ENCODE measurements at places on chromosomes 5 and 9.

GRCh38 chr5:78661691-78662090 lies 13.1 kb upstream of the LHFPL2 start:
- DNase-seq = no peak

DNA sequence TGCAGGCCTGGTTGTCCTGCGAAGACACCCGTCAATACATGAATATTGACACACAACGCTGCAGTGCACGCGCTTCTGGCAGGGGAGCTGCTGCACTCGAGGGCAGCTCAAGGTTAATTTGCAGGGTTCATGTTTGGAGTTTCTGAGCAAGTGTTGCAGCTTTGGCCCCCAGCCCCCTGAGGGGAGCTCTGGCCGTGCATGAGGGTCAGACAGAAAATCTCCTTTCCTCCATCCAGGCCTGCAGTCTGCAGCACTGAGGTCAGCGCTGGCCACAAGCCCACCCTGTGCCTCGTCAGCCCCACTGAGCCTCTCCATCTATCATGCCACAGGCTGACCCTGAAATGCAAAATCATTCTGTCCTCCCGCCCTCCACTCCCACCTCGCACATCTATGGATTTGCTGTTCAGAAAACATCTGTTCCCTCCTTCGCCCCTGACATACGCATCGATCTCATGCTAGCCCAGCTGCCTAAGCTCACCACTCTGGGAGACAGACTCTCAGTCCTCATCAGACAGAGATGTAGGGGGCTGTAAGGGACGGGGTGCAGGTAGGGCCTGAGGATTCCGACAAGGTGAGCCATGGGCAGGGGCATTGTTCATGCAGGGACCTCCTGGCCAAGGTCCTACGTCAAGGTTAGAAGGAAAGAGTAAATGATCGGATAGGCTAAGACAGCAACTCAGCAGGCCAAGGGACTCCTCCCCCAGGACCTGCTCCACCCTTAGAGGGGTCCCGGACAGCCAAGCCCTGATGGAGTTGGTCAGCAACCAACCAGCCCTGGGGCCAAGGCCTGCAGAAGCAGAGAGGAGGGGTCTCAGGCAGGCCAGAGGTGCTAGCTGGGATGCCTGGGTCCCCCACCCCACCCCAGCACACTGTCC lies 125.1 kb downstream of the KCNIP1 start:
- DNase-seq = no peak

DNA sequence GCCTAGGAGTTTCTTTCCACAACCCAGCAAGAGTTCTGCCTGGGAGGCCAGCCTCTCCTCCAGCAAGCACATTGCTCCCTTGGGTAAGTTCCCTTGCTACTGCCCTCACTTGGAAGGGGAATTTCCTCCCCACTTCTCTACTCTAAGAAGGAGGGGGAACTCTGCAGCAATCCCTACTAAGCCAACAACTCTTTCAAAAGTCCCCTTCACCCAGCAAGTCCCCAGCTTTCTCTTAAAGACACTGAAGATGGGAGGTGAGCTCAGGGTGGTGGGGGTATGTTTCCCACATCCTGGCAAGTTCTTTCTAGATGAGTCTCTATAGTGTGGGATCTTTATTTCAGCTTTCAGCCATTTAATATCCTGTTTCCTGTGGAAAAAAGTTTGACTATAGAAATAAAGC lies 49.0 kb downstream of the PDE8B start:
- DNase-seq = no peak

- DNase-seq = no peak
These were observed 71.6 kb upstream of the RNU6ATAC start for GRCh38 chr9:134236001-134236421.

- no peak for DNase-seq
These were observed 10.4 kb downstream of the LRRC8A start for GRCh38 chr9:128892221-128892921.

- DNase-seq = no peak
These were observed 133.2 kb downstream of the CFAP90 start for GRCh38 chr5:7717691-7718090.

DNA sequence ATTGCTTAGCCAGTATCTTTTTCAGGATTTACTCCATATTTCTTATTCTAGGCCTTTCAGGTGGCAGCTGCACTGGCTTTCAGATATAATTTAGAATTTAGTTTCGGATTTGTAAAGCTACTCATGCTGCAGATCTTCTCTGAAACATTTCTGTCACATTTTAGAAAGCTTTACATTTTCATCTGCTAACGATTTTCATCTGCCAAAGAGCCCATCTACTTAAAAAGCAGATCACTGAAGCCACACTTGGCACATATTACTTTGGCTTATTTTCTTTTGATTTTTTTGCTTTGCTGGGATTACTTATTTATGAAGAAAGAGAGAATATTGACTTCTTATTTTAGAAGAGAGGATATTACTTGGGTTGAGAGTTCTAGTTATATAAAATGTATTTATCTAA lies 98.2 kb downstream of the GHR start:
- DNase-seq = no peak

GRCh38 chr5:9122528-9122927 lies 423.3 kb downstream of the SEMA5A start:
- no peak for DNase-seq

DNA sequence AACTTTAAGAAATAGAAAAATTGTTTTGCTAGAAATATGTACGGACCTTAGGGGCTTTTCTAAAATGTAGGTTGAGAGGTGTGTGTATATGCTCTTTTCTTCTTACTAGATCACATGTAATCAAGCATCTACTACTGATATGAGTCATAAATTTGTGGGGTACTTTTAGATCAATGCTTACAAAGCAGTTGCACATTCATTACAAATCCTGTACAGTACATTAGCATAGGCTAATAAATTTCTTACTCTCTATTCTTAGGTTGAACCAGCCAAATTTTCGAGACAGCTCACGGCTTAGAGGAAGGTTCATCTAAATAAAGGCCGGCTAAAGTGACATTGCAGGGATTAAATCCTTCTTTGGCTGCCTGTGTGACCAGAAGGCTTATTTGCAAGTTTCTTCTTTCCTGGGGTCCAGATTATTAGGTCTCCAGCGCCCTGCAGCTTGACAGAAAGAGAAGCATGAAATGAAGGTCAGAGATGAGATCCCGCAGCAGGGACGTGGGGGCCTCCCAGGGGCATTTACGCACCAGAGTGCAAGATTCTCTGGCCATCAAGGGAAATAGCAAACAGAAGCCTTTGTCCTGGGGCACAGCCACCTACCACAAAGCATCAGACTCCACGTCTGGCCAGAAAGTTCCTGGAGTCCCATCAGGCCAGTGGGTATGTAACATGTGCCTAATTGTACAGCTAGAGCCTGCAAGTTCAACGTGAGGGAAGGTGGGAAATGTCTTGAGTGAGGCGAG lies 53.0 kb downstream of the NIM1K start:
- no peak for DNase-seq

DNA sequence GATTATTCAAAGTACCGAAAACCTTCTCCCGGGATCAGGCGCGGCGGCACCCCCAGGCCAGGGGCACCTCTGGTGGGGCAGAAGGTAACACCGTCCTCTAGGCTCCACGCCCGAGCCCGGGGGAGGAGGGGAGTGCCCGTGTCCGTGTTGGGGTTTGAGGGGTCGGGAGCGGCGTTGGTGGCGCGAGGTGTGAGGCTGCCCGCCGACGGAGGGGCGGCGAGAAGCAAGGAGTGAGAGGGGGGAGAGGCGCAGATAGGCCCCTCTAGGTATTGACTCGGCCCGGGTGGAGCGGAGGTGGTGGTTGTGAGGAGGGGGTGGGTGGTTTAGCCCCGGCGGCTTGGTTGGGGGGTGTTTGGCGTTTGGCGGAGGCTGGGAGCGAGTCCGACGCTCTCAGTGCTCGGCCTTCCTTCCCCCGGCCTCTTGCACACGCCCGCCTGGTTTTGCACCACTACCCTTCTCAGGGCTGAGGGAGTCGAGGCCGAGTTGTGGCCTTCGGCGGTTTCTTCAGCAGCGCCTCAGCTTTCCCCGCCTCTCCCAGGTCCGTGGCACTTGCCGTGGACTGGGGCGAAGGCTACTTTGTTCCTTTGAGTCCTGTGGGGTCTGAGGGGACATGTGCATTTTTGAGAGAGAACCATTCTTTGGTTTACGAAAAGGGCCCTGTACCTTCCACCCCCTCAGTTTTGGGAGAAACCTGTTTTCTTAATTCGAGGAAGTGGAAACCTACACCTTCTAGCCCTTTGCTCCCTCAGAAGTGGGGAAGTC lies 450 bp downstream of the GPBP1 start:
- peak; percentile 73 for DNase-seq

DNA sequence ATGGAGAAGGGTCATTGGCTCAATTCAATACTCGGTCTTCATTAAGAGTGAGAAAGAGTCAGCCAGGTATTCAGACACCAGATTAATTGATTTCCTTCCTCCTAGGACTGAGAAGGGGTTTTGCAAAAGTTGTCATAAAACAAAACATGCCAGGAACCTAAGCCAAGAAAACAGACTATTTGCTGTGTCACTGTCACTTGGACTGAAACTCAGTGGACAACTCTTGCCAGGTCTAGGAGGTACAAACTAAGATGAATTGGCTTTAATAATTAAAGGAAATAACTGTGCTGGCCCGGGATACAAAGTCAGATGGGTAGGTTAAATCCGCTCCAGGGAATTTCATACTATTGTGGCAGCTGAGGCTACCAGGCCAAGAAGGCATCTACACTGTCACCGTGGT lies 71.1 kb upstream of the TBC1D9B start:
- DNase-seq = no peak

DNA sequence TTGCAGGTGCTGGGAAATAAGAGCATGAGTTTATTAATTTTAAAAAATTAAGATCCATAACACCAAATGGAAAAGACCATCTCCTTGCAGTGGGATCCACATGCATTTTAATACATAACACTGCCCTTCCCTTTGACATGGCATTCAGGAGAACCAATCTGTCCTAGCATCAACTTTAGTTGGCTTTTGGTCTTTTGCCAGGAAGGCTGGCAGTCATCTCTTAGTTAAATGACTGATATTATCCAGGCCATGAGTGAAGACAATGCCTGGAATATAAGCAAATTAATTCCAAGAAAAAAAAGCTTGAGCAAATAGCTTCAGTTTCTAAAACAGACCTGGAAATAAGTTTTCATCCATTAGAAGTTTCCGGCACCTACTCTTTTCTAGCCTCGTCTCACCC lies 55.1 kb upstream of the OTULINL start:
- no peak for DNase-seq

- DNase-seq = no peak
These were observed 61.7 kb upstream of the COL15A1 start for GRCh38 chr9:98881836-98882568.

DNA sequence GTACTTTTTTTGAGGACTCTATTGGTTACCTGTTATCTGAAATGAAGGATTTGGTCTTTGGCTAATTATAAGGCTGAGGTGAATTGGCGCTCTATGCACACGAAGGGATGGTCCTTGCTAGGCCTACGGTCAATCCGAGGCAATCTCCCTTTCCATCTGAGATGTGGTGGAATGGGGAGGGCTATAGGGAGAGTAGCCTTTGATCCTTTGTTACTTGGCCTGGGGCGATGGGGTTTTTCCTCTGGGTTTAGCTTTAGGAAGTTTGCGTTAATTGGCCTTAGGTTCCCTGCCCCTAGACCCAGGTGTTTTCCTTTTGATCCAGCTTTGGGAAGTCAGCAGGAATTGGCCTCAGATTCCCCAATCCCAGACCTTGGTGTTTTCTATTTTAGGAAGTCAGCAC lies 102.1 kb upstream of the C9orf72 start:
- DNase-seq = no peak

DNA sequence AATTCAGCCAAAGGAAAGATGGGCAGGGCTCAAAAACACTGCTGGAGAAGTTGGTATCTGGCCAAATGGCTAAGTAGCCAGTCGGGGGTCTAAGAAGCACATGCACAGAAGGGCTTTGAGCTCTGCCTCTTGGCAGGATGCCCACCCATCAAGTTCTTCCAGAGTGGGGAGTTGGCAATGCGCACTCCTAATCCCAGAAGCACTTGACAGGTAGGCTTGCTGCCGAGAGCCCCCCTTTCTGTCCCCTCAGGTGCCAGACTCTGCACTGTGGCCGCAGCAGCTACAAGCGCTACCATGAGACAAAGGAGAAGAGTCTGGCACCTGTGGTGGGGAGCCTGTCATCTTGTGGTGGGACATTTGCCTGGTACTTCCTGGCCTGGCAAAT lies 252.9 kb upstream of the SLC24A2 start:
- no peak for DNase-seq

- DNase-seq = no peak
These were observed 33.0 kb upstream of the SLC12A7 start for GRCh38 chr5:1144638-1145396.

DNA sequence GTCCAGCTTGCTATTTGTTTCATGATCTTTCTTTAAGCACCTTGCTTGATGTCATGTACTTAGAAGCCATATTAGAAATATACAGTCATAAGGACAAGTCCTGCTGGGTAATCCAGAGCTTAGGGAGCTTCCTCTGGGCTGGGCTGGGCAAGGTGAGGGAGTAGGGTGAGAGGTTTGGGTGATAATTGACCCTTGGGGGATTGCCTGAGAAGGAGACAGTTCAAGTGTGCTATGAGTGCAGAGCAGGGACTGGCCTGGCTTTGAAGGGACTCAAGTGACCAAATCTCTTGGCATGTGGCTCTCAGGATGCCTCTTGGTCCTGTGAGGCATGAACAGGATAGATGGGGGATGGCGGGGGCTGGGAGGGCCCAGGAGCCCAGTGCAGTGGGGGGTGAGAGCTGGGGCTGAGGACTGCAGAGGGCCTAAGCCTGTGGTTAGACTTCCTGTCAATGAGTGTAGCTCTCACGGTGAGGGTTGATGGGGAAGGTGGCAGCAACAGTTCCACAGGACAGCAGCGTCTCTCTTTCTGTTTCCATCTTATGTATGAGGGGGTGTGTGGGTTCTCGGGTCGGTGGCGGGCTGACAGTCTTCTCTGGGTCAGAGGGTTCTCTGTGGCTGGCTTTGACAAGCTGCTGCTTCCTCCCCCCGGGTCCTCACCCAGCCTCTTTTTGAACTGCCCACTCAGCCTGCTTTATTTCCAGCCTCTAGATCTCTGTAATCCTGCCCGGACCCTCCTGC lies 53.5 kb downstream of the RGS3 start:
- no peak for DNase-seq

GRCh38 chr9:87883990-87884389 lies 1.3 kb downstream of the SPATA31E1 start:
- peak; percentile 5 for DNase-seq

DNA sequence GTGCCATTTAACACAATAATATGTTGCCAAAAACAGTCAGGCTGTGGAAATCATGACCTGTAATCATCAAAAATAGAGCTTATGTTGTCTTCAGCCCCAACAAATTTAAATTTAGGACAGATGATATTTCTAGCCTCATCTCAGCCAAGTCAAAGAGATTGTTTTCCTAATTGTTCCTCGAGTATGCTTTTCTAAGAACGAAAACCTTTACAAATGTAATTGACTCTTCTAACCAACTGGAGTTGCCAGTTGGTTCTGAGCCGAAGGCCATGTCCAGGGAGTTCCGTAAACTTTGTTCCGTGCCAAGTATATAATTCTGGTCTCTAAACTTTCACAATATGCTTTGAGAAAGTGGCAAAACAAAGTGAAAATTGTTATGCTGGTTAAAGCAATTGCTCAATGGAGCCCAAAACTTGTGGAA lies 160.8 kb downstream of the CEMIP2 start:
- DNase-seq = no peak

DNA sequence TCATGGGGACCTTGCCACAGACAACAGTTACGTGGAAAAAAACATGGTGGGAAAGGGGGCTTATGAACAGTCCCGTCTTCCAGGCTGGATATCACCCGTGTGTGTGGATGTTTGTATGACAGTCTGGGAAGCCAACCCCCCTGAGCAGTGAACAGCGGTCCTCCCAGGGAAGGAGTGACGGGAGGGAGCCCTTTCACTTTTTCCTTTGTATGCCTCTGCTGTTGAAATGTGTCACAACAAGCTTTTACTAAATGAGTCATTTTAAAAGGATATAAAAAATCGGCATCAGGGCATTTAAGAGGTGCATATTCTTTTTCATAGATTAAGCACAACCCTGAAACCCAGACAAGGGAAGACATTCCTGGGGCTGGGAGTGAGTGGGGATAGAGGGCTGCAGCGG lies 5.1 kb downstream of the MYMK start:
- no peak for DNase-seq

Data from DMS53 (cell line).